ENCODE measurements at places on chromosomes 7 and 10.
A peak's percentile ranks its signal among the peaks of the same experiment; 100 is the strongest.

DNA sequence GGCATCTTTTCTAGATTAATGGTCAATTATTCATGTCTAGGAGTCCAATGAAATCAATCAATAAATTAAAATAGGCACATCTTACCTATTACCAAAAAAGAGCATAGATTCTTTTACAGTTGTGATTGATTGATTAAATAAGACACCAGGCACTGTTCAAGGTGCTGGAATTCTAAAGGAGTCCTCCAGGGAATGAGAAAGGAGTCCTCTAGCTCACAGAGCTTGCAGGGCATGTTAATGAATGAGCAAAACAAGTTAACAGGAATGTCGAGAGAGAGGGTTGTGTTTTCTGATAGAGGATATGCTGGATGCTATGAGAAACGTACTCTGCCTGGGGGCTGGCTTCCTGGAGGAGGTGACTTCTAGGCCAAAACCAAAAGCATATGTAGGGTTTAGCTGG lies 191.4 kb downstream of the BMPER start:
- DNase-seq, result no peak

DNA sequence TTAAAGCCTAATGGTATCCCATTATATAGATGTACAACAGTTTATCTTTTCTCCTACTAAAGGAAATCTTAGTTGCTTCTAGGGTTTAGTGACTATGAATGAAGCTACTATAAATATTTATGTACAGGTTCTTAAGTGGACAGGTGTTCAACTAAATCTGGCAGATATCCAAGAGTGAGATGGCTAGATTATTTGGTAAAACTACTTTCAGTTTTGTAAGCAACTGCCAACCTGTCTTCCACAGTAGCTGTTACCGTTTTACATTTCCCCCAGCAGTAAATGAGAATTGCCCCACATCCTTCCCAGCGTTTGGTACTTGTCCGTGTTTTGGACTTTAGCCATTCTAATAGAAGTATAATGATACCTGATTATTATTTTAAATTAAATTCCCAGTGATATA lies 144.9 kb upstream of the MAGI2 start:
- DNase-seq, result no peak

DNA sequence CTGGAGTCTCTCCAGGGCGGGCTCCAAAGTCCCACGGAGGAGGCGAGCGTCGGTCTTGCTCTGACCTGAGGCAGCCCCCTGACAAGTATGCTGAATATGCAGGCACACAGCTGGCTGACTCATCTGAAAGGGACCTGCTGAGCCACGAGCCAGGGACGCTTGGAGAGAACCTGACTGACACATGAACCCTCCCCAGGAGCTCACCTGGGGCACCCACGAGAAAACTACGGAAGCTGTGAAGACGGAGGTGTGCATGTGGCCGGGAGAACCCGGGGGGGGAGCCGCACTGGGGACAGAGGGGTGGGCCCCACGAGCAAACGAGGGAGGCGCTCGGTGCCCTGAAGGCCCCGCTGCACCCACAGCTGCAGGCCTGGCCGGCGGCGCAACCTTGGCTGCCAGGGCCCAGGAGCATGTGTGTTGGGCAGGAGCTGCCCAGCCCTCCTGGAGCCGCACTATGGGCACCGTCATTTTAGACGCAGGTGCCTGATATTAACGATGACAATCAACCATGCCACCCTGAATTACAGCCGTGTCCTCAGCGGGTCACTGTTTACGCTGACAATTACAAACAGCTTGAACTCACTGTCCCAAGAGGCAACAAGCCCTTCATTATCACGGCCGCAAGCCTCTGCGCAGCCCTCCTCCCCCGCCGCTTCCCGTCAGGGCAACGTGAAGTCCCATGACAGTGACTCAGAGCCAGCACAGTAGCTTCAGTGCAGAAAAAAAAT lies 64.7 kb downstream of the DIP2C start:
- peak; percentile 96 for DNase-seq

DNA sequence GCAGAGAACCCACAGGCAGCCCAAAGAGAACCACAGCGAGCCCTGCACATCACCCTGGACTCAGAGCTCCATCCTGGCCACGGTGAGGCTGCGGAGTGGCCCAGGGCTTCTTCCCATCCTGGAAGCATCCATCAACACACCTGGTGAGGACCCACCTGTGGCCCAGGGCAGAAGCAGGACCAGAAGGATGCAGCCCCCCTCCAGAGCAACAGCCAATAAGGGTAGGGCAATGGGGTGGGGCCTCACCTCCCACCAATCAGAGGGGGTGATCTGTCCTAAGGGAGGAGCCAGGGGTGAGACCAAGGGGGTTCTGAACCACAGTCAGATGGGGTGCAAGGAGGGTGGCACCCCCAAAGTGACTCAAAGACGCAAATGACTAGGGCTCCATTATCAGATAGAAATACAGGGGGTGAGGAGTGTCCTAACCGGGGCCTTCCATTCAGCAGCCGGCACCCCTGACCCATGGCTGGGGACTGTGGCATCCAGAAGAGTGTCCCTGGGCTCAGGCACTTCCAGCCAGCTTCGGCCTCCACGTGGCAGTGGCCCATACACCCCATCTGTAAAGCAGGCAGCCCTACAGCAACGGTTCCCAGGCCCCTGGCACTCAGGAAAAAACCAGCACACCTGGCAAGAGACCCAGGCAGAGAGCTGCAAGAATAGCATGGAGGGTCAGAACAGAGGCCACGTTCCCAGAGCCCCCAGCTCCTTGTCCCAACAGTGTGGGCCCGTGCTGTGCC lies 36.9 kb downstream of the STK32C start:
- DNase-seq, result no peak

- no peak for DNase-seq
These were observed 159.6 kb downstream of the EGFR start for GRCh38 chr7:55178292-55178862.

- peak; percentile 71 for DNase-seq
These were observed 85.3 kb upstream of the CCDC6 start for GRCh38 chr10:59991661-59992060.

- no peak for DNase-seq
These were observed 5.8 kb downstream of the CPA4 start for GRCh38 chr7:130298544-130299326.
